CD4-positive, alpha-beta T cell treated with Interleukin-6 at 100 ng/mL for 8 hours (primary cell): ENCODE measurements at places on chromosomes 6 and 20.

GRCh38 chr20:19828232-19828631, 70.2 kb downstream of the RIN2 start:
- peak; percentile 18 for DNase-seq

- DNase-seq: no peak
These were observed 4.1 kb upstream of the ABT1 start for GRCh38 chr6:26592649-26593048.

- no peak for DNase-seq
These were observed 9.2 kb downstream of the CPNE5 start for GRCh38 chr6:36829919-36830544.

DNA sequence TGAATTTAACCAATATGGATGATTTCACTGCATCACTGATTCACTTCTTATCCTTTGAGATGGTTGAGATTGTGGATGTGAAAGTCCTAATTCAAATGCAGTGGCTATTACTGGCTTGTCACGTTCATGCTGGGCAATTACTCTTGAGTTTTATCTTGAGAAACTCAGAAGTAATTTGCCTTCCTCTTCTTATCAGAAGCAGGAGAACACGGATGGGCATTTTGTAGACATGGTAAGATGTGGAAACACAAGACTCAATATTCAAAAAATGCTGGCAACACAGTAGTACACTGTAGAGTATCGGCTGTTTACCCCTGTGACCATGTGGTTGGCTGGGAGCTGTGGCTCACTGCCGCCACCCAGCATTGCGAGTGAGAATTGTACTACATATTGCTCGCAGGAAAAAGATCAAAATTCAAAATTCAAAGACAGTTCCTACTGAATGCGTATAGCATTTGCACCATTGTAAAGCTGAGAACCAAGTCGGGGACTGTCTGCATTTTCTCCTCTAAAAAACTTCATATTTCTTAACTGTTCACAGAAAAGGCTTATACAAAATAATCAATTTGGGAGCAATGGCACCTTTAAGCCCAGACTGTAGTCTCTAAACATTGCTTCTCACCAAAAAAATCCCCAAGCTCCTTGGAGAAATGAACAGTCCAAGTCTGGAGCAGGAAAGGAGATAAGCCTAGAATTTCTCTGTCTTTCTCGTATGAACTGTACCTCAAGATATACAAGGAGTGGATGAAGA, 61.9 kb upstream of the ELOVL5 start:
- DNase-seq: peak; percentile 69

DNA sequence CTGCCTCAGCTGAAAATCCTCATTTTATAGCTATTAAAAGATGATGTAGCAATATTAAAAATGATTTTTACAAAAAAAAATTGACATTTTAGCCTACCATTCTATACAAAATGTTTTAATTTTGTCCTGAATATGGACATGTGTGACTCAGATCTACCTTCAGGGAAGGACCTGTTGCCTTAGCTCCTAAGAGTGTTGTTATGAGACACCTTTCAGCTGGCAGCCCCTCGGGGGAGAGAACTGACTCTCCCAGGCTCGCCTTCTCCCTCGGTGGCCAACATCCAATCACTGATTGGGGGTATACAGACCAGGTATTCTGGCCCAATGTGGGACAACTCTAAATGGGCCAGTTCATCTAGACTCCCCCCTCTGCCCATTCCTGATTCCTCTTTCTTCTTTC, 32.5 kb upstream of the MRAP2 start:
- no peak for DNase-seq

DNA sequence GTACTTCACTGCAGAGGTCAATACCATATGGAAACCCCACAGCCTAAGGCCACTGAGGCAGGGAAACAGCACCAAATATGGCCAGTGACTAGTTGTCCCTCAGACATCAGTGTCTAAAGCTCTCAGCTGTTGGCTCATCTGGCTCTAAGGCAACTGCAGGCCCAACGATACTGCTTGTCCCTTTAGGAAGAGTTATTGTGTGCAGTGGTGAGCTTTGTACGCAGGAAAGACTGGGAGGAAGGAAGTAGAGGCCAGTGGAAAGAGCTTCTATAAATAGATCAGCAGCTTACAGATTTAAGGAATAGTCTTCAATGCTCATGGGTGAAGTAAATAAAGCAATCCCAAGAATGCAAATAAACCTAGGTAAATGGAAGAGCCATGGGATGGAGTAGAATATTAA, 29.3 kb downstream of the DNAAF9 start:
- no peak for DNase-seq

DNA sequence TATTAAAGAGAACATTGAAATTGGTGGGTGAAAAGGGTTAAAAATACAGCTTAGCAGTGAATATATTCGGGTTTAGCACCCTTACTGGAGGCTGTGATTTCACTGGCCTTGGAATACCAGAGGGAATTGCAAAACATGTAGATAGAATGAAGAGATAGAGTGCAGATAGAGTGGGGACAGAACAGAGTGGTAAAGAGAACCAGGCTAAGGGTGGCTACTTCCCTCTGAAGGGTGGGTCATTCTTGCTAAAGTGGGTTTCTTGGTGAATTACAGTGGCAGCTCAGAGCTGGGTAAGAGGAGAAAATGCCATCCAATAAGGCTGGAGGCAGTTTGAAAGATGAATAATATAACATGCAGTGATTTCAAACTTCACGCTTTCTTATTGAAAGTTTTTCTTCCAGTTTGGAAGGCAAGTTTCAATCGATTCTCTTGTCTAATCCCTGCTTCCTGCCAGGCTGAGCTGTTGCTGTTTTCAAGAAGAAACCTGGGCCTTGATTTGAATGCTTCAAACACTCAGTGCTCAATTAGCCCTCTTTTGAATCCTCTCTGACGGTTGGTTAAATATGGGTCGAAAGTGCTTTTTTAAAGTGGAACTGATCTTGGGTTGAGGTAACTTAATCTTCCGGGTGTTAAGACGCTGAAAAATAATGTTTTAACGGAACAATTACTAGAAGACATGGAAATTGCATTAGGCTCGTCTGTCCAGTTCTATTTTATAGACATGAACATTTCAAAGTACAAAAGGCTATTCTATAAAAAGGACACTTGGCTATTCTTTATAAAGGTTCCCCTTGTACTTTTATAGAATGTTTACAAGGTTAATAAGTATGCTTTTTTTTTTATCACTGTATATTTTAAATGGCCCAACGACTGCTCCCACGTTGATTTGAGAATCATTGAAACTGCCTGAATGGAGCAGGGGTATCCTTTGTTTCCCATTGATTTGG, 203.3 kb downstream of the BCAS1 start:
- peak; percentile 34 for DNase-seq

GRCh38 chr6:142570221-142570671, 268.4 kb downstream of the ADGRG6 start:
- DNase-seq: no peak

GRCh38 chr20:51512645-51513044, 29.9 kb downstream of the NFATC2 start:
- DNase-seq: peak; percentile 46

DNA sequence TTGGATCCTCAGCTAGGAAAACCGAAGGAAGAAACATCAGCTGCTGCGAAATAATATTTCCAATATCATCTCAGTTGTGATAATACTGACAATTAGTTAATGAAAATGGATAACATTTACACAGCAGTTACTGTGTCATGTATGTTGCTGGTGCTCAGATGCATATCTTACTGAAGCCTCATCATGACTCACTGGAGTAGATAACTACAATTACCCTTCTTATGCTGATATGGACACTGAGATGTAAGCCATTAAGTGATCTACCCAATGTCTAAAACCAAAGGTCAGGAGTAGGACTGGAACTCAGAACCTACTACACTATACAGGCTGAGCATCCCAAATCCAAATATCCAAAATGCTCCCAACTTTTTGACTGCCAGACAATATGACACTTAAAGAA, 54.7 kb upstream of the LYRM2 start:
- DNase-seq: no peak

GRCh38 chr6:112149236-112149635, 61.8 kb downstream of the FAM229B start:
- DNase-seq: no peak

DNA sequence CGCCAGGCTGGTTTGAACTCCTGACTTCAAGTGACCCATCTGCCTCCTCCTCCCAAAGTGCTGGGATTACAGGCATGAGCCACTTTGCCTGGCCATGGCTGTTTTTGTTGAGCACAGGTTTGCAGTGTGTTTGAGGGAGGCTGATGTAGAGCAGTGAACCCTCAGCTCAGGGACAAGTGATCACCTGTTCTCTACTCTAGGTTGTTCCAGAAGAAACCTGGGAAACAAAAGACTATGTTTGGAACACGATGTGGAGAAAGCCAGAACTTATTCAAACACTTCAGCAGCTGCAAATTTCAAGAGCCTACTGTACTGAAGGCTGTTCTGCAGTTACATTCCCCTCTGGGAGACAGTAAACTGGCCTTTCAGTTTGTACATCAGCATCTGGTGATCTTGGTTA, 4.7 kb downstream of the TULP1 start:
- no peak for DNase-seq

GRCh38 chr6:90977513-90977912, 390.6 kb upstream of the MAP3K7 start:
- DNase-seq: no peak

- DNase-seq: no peak
These were observed 185.6 kb upstream of the MCHR2 start for GRCh38 chr6:100179576-100179975.

DNA sequence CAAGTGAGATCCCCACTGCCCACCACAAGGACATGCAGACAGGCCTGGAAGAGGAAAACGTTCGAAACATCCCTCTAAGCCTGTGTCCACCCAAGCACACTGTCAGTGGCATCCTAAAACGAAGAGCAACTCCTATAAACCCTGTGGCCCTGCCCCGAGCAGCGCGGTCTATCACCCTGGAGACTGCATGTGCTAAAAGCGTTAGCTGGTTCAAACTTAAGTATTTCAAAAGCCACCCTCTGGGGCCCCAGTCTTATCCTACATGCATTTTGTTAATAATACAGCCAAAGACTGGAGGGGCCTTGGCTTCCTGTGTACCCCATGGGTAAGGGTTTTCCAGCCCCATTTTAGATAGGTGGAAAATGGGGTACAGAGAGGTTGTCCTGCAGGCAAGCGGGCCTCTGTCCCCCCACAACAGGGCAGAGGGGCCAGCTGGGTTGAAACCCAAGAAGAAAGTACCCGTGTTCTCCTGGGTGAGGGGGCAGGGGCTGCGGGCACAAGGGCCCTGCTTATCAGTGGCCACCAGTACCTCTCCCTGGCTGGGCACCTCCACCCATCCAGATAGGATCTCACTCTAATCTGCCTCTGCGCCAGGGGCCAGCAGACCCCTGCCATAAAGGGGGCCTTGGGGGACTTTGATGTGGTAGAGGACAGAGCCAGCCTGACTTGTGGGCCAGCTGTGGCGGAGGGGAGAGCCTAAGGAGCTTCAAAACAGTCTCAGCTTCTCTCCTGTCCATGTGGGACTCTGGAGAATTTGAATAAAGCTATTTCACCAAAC, 28.3 kb downstream of the PREX1 start:
- no peak for DNase-seq

GRCh38 chr20:63252284-63252711, 2.0 kb downstream of the NKAIN4 start:
- DNase-seq: no peak

- no peak for DNase-seq
These were observed 6.2 kb downstream of the DUSP22 start for GRCh38 chr6:298233-299103.

DNA sequence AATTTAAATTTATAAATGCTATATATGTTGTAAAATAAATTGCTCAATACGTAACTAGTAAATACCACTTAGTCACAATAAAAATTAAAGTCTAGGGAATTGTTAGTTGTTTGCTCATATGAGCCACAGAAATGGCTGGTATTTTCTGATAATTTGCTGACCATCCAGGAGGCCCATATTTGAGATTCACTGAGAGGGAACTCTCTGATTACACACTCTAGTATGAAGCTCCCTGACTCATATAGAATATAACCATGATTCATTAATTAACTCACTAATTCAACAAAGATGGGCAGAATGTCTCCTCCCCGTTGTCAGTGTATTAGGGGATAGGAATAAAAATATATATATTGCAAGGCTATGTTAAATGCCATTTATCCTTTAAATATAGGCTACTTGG, 46.6 kb upstream of the TMEM30A start:
- DNase-seq: no peak

GRCh38 chr20:32110727-32111126, 1.2 kb downstream of the TM9SF4 start:
- DNase-seq: no peak

- DNase-seq: no peak
These were observed 501 bp upstream of the PLA2G7 start for GRCh38 chr6:46735720-46736031.

- no peak for DNase-seq
These were observed 837.6 kb downstream of the HACE1 start for GRCh38 chr6:104022126-104022525.
